ENCODE measurements at places on chromosomes 5 and 9.

GRCh38 chr5:139251695-139252288 is 41.7 kb upstream of the MATR3 start:
- no peak for DNase-seq

DNA sequence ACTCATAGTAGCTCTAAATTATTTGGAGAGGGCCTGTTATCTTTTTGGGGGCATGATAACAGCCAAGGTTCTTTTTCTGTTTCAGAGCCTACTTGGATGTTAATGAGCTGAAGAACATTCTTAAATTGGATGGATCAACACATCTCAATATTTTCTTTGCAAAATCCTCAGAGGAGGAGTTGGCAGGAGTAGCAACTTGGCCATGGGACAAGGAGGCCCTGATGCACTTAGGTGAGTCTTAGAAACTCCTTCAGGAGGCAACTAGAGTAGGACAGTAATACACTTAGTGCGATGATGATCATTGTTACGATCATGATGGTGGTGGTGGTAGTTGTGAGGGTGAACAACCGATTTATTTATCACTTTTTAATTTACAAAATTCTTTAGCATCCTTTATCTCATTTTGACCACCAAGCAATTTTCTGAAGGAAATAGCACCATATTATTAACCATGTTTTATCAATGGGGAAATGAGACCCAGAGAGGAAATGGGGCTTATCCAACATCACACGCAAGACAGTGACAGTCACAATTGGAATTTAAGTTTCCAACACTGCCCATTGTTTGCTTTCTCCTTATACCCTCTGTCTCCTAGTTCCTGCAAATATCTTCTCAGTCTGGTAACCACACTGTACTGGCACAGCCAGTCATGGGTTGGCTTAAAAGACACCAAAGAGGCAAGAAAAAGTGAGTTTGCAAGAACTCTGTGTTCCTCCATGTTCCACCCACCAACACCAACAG is 54.0 kb downstream of the PAPPA start:
- DNase-seq, result no peak

DNA sequence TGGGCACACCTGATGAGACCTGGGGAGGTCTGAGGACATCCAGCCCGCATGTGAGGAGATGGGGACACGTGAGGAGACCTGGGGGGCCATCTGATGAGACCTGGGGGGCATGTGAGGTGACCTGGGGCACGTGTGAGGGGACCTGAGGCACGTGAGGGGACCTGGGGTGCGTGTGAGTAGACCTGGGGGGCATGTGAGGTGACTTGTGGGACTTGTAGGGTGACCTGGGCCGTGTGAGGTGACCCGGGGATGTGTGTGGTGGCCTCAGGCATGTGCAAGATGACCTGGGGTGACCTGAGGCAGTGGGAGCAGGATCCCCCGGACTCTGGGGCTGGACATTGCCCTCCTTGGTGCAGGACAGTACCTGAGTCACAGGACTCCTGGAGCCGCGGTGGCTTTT is 30.6 kb downstream of the PNPLA7 start:
- DNase-seq, result no peak

- DNase-seq, result no peak
Observed at GRCh38 chr9:98999152-98999525, 55.4 kb downstream of the COL15A1 start.

GRCh38 chr9:24293386-24293785 is 252.3 kb downstream of the IZUMO3 start:
- DNase-seq, result no peak

GRCh38 chr9:26500471-26500870 is 392.1 kb downstream of the CAAP1 start:
- DNase-seq, result no peak

- DNase-seq, result no peak
Observed at GRCh38 chr9:4009006-4009511, 290.8 kb downstream of the GLIS3 start.

GRCh38 chr5:151181818-151182523 is 24.4 kb upstream of the ANXA6 start:
- DNase-seq, result no peak

DNA sequence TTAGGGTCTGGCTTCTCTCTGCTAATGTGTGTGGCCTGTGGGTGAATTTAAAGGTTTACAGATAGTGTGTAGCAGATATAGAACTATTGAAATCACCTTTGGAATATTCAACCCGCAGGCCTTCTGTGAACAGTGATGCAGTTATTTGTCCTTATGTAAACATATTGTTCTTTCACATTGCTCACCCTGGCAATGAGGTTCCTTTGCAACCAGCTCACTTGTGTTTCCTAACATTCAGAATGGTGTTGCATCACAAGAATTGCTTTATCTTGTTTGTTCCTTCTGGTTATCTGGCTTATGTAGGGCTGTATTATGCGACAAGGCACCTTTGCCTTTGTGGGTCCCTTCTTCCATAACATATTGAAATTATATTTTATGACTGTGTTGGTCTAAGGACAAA is 370.3 kb downstream of the NNT start:
- DNase-seq, result no peak

DNA sequence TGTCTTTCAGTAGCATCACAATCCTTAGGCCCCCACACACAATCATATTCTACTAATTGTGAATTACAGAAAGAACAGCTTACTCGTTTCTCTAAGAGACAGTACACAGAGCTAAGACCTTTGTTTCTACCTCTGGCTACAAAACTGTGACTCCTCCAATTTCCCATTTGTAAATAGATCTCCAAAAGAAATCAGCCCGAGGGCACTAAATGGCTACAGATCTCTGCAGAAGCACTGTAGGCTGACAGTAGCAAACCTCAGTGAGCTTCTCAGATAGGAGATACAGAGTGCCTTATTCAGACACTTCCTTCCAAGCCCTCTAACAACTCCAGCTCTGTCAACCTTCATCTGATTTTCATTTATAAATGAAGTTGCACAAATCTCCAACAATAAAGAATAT is 51.0 kb downstream of the EFNA5 start:
- no peak for DNase-seq

DNA sequence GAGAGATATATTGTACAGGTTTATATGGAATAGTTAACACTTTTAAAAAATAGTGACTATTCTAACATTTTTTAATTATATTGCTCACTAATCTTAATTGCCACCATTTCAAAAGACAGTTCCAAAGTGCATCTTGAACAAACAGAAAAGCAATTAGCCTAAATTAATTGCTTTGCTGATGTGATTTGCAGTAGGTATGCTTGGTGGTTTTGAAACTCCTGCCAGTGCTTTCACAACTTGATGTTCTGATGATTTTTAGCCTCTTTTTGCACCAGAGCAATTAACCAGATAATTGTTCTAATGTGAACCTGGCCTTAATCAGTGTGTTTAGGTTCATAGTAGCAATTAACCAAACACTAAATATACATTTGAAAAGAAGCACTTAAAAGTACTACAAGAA is 207.6 kb downstream of the FBXL17 start:
- DNase-seq, result no peak

GRCh38 chr9:130140706-130141105 is 31.5 kb upstream of the NCS1 start:
- no peak for DNase-seq

DNA sequence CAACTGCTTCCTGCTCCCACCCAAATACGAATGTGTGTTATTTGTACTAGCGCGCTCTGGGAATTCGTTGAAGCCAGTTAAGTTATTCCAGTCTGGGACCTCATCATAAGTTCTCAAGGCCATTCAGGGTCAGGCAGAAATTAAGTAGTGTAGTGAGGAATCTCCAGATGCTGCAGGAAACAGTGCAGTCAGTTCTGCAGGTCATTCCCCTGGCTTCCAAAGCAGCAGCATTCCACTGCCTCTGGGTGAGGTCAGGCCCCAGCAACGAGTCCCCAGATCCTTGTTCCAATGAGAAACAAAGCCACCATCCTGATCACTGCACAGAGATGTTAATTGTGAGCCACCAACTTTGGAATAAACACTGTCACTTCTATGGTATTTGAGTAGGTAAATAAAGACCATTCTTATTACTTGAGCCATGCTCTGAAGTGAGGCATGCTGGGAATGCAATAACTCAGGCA is 33.1 kb downstream of the SVEP1 start:
- no peak for DNase-seq

- DNase-seq, result no peak
Observed at GRCh38 chr5:176447591-176447977, 601 bp upstream of the FAF2 start.

DNA sequence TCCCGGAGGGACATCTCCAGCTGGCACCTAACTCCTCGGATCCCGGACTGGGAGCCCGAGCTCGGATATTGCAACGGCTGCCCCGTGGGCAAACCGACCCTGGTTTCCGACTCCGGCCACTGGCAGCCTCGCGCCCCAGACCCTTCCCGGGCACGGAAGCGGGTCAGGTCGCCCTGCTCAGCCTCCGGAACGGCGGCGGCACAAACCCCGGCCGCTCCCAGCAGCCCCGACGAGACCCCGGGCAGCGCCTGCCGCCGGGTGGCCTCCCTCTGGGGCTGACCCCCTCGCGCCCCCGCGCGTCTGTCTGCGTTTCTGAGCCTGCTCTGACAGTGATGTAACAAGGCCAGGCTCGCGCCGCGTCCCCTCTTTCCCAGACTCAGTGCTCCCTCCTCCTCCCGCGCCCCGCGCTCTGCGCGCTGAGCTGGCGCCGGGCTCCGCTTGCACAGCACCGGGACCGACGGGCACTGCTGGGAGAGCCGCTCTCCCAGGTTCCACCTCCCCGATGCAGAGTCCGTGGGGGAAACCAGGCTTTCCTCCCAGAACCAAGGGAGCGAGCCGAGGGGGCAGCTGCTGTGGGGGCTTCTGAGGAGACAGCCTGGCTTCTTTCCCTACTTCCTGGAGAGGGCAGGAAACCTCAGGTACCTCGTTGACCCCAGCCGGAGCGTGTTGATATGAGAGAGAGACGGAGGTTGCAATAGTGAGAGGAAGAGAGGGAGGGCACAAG is at the start of gene TMEM215:
TMEM215 (plus strand) TSS at position 373 of the 724 bp plus-strand sequence. CDS start 644 bp downstream, outside the sequence.
- DNase-seq, result no peak

- DNase-seq, result no peak
Observed at GRCh38 chr5:100768221-100768620, 134.9 kb downstream of the ST8SIA4 start.

GRCh38 chr9:96149533-96150280 is 152.3 kb downstream of the HSD17B3 start:
- DNase-seq, result no peak

- no peak for DNase-seq
Observed at GRCh38 chr5:40291338-40291737, 388.4 kb upstream of the PTGER4 start.

DNA sequence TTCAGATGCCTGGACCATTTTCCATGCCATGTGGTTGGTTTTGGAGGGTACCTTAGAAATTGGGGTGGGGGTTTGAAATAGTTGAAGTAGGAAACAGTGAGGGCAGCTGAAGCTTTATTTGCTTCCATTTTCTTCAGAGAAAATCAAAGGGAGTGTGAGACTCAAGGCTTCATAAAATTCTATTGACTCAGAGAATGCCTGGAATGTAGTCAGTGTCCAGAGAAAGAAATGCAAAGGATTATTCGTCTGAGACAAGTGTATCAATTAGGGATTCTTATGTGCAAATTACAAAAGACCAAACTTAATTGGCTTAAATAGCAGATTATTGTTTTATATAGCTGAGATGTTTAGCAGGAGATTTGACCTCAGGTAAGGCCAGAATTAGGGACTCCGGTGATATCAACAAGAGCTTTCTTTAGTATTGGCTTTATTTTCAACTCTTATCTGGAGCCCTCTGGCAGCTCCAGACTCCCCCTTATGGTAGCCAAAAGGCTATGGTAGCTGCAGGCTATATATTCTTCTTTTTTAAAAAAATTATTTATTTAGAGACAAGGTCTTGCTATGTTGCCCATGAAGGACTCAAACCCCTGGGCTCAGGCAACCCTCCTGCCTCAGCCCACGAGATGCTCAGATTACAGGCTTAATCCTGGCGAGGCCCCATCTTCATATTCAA is 38.9 kb downstream of the PTTG1 start:
- no peak for DNase-seq

GRCh38 chr5:103211576-103212561 is 46.7 kb upstream of the MACIR start:
- DNase-seq, result no peak

- DNase-seq, result no peak
Observed at GRCh38 chr9:33798545-33798944, 3.2 kb downstream of the PRSS3 start.

- no peak for DNase-seq
Observed at GRCh38 chr5:160341309-160341870, 29.0 kb upstream of the CCNJL start.

- no peak for DNase-seq
Observed at GRCh38 chr5:178391480-178391879, 158.9 kb upstream of the PHYKPL start.

DNA sequence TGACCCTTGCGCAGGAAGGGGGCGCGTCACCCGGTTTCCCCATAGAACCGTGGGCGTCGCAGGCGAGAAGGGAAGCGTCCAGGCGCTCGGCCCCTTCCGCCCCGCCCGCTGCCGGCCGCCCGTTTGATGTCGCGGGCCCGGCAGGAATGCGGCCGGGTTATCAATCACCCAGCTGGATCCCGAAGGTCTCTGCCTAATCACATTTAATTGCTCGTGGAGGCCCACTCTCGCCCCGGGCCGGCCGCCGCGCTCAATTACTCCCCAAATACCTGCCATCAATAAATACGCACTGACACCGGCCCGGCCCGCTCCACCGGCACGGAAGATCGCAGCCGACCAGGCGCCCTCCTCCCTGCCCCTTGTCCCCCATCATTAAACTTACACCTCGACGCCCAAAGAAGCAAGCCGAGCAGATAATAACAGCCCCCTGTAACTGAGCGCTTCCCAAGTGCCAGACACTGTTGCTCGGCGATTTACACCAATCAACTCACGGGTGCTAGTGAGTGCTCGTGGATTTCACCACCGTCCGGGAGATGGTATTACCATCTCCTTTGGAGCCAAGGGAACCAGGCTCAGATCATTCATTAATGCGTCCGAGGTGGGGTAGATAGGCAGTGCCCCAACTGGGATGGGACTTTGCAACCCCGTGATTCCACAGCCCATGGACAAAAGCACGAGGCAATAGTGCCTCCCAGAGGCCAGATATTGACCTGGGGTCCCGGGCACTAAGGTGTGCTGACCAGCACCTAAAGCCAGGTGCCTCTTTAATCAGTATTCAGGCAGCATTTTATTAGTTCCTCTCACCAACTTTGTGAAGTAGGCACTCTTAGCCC is 11.3 kb downstream of the MSX2 start:
- DNase-seq, result no peak

GRCh38 chr5:136811551-136811950 is 446.2 kb upstream of the TRPC7 start:
- DNase-seq, result no peak

DNA sequence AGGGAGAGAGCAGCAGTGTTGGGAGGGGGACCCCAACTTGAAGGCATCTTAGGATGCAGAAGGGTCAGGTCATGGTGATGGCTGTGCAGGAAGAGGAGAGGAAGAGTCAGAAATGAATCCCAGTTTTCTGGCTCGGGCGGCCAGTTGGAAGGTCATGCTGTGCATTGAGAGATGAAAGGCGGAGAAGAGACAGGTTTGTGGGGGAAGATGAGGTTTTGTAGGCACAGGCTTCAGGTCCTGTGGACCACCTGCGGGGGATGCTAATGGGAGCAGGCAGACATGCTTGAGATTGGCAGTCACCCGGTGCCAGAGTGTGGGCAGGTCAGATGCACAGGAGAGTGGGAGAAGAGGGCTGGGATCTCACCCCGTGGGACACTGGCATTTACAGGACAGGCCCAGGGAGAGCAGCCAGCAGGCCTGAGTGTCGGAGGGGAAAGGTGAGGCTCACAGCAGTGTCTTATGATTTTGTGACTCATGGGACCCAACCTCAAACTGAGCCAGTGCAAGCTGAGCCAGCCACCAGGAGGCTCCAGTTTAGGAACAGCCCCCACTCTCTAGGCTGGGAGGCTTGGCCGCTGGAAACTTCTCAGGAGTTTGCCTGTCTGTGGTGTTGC is 17.5 kb downstream of the STXBP1 start:
- no peak for DNase-seq
